ENCODE measurements at places on chromosomes 5 and 9. TPM values are rescaled to one million over a fixed set of nuclear protein-coding genes. Genes with fewer than 3 reads are reported as not detected.

Gene NR4A3
- total RNA-seq = 0.25 TPM

DNA sequence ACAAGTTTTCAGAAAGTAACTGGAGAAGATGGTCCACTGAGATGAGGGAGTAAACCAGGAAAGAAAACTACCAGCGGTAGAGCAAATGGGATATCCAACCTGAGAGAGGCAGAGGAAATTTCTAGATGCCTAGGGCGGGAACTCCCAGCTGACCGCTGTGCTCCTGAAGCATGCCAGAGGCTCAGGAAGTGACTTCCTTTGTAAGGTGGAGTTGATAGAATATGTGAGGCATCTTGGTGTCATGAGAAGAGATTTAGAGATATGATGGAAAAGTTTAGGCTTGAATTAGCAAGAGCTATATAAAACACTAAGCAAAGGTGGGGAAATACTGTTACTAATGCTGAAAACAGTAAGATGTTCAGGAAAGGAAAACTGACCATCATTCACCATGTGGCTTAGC lies 124.1 kb downstream of the C9orf152 start:
- DNase-seq = no peak

GRCh38 chr5:10469253-10470050 lies 27.8 kb downstream of the ROPN1L start:
- no peak for DNase-seq

DNA sequence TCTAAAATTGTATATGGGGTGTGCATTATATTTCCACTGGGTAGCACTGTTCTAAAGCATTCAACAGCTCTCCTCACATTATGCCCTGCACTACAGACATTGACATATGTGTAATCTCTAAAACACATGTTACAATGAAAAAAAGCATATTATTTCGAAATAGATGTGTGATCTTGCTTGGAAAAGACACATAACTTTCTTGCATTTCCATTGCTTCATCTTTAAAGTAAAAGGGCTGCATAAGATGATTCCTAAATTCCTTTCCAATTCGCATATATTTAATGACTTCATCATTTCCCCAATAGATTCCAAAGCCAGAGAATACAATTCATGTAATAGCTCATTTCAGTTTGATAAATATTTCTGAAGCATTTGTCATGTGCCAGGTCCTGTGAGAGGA lies 566.9 kb downstream of the PDE4D start:
- DNase-seq = no peak

Gene PCA3
- not detected for total RNA-seq

Data from MCF 10A (cell line).